ENCODE measurements at places on chromosomes 6 and 20. TPM values are rescaled to one million over a fixed set of nuclear protein-coding genes. Genes with fewer than 3 reads are reported as not detected.

The XRN2 gene
- total RNA-seq: 31.4 TPM

The ABHD16B gene
- total RNA-seq: not detected

The MEP1A gene
- not detected for total RNA-seq

The TRIM15 gene
- not detected for total RNA-seq

The C6orf52 gene
- total RNA-seq: 0.84 TPM

The RWDD2A gene
- 0.84 TPM for total RNA-seq

The OR2B2 gene
- not detected for total RNA-seq

The TSPO2 gene
- total RNA-seq: not detected

The CLDN20 gene
- not detected for total RNA-seq

The BNIP5 gene
- total RNA-seq: not detected

The TSBP1 gene
- not detected for total RNA-seq

The BTN1A1 gene
- total RNA-seq: not detected

The NEURL2 gene
- total RNA-seq: 1.9 TPM

The KCNB1 gene
- 0.52 TPM for total RNA-seq
